ENCODE measurements at places on chromosomes 5 and 9. TPM values are rescaled to one million over a fixed set of nuclear protein-coding genes. Genes with fewer than 3 reads are reported as not detected.

PCDHGB7 gene
- 1.1 TPM for polyA plus RNA-seq

BSPRY gene
- polyA plus RNA-seq, result 0.54 TPM

SLC6A18 gene
- not detected for polyA plus RNA-seq

TTC23L gene
- polyA plus RNA-seq, result not detected

IRX2 gene
- polyA plus RNA-seq, result 27.1 TPM

C5orf58 gene
- polyA plus RNA-seq, result not detected

CCDC171 gene
- 0.46 TPM for polyA plus RNA-seq

CDX1 gene
- not detected for polyA plus RNA-seq

TSSK1B gene
- 0.07 TPM for polyA plus RNA-seq

GHR gene
- 1.8 TPM for polyA plus RNA-seq

ZNF346 gene
- polyA plus RNA-seq, result 9.0 TPM

NEURL1B gene
- 0.43 TPM for polyA plus RNA-seq

KIF24 gene
- polyA plus RNA-seq, result 1.5 TPM

GRCh38 chr5:139979943-139980342, 63.2 kb downstream of the NRG2 start:
- no peak for DNase-seq

- DNase-seq, result no peak
Measured at GRCh38 chr9:135152614-135153334, 65.3 kb downstream of the OLFM1 start.

DNA sequence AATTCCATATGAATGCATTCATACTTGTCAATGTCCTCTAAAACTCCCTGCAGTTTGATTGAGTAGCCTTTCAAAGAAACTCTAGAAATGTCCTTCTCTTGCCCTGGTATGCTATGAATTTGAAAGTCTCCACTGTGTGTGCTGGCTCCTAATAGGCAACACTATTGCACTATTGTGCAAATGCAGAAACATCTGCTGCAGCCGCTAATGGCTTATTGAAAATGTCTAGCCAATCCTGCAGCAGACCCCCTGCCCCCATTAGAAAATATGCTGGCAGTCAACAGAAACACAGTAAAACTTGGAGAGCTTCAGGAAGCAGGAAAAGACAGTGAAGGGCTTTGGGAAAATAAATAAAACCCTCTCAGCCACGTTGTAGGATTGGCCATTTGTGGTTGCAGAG, 87.3 kb upstream of the GRAMD2B start:
- no peak for DNase-seq

GRCh38 chr9:72856972-72857623, 95.8 kb downstream of the ALDH1A1 start:
- peak; percentile 9 for DNase-seq

DNA sequence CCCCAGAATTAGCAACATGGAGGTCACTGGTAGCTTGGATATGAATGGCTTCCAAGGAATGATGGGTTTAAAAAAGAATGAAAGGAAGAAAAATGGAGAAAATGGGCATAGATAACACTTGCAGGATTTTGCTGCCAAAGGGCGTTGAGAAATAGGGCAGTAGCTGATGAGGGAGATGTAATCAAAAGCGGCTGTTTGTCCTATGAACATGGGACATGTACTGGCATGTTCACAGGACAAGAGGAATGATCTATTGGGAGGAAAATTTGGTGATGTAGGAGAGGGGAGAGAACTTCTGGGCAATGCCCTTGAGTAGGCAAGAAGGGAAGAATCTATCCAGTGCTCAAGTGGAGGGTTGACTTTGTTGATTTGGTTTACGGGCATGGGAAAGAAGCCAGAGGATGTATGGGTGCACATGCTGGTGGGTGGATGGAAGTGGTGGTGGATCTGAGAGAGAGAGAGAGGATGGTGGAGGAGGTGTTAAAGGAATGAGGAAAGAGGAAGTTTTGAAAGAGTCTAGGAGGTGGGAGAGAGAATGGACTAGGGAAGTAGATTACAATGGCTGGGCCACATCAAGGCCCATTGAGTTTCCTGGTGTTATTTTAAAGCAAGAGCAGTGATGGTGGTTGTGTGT, 115.1 kb upstream of the MVB12B start:
- DNase-seq, result no peak

DNA sequence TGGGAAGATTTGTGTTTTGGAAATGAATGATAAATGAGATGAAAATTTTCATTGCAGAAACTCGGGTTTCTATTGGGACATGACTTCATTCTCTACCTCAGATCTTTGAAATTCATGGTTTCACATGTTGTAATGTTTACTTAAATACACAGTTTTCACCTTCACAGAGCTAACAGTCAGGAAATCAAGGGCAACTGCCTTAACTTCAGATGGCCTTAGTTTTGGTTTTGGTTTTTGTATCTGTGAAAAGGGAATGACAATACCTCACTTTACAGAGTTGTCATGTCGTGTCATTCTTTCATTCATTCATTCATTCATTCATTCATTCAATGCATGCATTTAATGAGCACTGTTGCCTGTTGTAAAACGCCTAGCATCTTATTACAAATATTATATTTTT, 41.9 kb downstream of the NIM1K start:
- no peak for DNase-seq

DNA sequence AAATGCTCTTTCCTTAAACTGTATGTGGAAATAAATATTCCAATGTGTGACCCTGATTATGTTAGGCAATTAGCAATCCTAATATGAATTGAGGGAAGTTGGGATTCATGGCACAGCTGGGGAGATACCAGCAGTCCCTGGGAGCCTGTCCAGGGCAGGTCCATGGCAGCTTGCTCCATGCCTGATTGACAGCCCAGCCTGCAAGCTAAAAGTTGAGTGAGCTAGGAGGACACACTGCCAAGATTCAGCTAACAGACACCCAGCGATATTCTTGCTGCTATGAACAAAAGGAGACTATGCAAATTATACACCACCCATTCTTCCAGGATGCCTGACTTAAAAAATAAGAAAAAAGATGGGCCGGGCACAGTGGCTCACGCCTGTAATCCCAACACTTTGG, 6.2 kb downstream of the TGFBI start:
- no peak for DNase-seq

- DNase-seq, result no peak
Measured at GRCh38 chr5:127409246-127409917, 108.1 kb upstream of the PRRC1 start.

- no peak for DNase-seq
Measured at GRCh38 chr5:107157809-107158208, 512.9 kb downstream of the EFNA5 start.

DNA sequence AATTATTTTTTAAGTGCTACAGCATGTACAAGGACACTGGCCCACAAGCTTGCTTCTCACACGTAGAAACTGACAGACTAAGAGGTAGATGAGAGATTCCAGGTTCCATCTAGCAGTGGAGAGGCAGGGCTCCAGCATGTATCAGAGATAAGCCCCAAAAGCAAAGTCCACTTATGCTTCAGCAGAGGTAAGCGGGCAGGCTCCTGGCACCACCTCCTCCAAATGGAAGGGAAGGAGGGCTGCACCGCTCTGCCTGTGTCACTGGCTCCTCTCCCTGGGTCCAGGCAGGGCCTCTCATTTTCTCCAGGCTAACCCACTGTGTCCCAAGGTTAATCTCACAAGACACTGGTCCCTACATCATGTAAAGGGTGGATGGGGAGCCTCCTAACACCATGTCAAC, 15.9 kb downstream of the GRHPR start:
- no peak for DNase-seq

- no peak for DNase-seq
Measured at GRCh38 chr9:86764671-86765343, 182.5 kb downstream of the GAS1 start.

- no peak for DNase-seq
Measured at GRCh38 chr5:31033295-31033694, 160.2 kb upstream of the CDH6 start.

DNA sequence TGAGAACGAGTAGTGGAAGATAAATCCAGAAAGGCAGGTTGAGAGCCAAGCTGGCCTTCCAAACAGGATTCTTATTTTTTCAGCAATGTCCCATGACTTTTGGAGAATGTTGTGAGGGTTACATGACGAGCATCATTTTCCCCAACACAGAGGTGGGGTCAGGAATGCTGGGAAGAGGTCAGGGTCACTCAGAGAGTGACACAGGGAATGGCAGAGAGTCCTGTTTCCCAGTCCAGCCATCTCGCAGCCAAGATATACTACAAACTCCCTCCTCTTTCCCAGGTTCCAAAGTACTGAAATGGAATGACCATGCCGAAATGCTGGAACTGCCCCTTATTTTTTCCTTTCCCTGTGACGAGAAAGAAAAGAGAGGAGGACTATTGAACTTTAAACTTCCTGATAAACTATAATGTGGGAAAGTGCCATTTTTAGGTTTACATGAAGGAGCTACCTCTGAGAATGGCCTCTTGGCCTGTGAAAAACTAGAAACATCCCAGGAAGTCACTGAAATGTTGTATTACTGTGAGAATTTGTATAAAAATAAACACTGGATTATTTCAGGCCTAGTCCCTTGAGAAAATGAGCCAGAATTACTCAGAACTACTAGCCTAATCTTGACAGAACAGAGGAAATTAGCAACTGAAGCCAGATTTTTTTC, 420.4 kb downstream of the CETN3 start:
- DNase-seq, result no peak

GRCh38 chr5:163190283-163190682, 247.1 kb upstream of the CCNG1 start:
- no peak for DNase-seq

- DNase-seq, result no peak
Measured at GRCh38 chr9:133371261-133371711, 4.6 kb downstream of the SURF4 start.

GRCh38 chr5:138616508-138616907, 41.3 kb upstream of the HSPA9 start:
- DNase-seq, result no peak

DNA sequence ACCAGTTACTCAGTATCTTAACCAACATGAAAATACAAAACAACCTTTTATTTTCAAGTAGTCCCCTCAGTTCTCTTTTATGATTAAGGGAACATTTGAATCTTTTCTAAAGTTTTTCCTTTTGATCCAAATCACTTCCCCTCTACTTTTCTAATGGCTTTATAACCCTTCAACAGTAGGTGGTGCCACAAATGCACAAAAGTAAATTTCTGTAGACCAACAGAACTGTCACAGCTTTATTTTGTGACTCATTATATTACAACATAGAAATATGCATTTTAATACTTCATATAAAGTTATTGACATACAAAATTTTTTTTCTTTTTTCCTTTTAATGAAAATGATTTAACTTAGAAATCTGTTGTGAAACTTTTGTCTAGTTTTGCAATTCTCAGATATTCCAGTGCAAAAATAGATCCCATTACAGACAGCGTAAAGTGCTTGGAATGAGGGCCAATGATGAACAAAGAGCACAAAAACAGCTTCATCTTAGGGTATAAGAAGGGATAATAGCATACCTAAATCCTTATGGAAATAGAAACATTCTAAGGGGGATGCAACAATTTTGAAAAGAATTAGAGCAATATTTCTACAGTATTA, 17.0 kb downstream of the NIPSNAP3B start:
- DNase-seq, result no peak

- no peak for DNase-seq
Measured at GRCh38 chr5:107282061-107282460, 388.7 kb downstream of the EFNA5 start.

DNA sequence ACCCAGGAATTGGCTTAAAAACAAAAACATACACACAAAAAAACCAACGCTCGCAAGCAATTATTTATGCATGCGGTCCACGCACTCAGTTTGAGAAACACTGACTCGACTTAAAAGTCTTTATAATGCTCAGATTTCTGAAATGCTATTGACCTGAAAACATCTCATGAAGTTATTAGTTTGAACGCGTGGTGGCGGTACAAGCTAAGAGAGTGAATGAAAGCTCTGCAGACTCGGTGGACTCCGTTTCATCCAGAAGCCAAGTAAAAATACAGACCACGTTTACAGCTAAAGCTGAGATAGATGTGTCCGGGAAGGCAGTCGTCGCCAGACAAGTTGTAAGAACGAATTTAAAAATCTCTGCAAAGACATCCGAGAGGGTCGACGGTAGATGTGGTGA, at the start of gene PCDHB6:
Gene PCDHB6, plus strand, starts transcription at position 246 of the 400 bp plus-strand sequence. CDS start 201 bp downstream, outside the sequence.
- no peak for DNase-seq

DNA sequence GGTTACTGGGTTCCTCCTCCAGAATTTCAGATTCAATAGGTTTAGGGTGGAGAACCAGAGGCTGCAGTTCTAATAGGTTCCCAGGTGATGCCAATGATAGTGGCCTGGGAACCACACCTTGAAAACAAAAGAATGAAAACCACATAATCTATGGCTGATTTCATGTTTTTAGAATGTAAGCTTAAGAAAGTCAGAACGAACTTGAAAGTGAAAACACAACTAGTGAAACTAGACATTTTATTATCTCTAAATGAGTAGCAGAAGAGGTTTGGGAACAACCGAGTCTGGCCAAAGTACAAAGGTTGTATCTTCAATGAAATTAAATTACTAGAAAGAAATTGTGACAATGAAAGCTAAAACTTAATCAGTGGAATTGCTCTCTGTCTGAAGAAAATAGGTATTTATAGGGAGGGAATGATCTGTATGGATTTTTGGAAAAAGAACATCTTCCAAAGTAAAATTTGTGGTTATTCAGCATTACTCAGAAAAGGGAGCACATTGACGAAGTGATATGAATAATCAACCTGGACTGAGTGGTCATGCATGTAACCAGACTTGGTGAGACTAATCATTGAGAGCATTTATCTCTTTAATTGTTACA, 24.9 kb upstream of the CEP120 start:
- DNase-seq, result no peak

GRCh38 chr5:145429170-145429569, 406.0 kb downstream of the PRELID2 start:
- DNase-seq, result no peak

- DNase-seq, result no peak
Measured at GRCh38 chr5:9661316-9662015, 31.3 kb upstream of the TAS2R1 start.

DNA sequence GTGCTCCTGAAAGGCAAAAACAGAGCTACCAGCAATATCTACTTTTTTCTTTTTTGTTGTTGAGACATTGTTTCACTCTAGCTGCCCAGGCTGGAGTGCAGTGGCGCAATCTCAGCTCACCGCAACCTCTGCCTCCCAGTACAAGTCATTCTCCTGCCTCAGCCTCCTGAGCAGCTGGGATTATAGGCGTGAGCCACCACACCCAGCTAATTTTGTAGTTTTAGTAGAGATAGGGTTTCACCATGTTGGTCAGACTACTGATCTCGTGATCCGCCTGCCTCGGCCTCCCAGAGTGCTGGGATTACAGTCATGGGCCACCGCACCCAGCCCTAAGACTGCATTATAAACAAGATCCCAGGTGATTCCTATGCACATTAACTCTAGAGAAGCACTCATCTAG, 17.0 kb downstream of the PLPP1 start:
- DNase-seq, result no peak

All from keratinocyte (primary cell).